ENCODE measurements at places on chromosomes 13 and 19.

DNA sequence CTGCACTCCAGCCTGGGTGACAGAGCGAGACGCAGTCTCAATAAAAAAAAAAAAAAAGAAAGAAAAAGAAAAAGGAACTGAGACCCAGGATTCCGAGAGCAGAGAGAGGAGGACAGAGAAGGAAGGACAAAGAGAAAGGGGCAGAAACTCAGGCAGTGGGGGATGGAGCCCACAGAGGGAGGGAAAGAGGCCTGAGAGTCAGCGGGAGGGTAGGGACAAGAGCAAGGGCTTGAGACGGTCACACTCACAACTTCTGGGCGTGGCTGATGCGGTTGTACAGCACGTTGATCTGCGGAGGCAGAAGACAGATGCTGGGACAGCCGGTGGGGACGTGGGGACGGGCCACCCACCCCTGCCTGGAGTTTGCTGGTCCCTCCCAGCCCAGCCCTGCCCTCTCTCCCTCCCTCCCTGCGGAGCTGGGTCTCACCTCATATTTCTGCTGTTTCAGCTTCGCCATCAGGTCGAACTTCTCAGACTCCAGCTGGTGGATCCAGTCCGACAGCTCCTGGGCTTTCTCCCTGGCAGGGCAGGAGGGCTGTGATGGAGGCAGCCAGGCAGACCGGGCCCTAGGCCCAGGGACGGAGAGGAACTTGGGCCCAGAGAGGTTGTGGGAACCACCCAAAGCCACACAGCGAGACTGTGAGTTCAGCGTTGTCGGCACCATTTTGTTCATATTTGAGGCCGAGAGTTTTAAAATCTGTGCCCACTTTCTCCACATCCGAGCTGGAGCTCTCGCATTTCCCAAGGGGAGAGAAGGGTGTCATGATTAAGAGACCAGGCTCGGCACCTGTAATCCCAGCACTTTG is 15.2 kb downstream of the TNNT1 start:
- DNase-seq: no peak

GRCh38 chr19:58558623-58559274 is 338 bp upstream of the UBE2M start:
- DNase-seq: peak; percentile 98

GRCh38 chr13:41802043-41802683 is 158.7 kb downstream of the VWA8 start:
- no peak for DNase-seq

- no peak for DNase-seq
Measured at GRCh38 chr19:34375598-34375997, 10.6 kb downstream of the GPI start.

DNA sequence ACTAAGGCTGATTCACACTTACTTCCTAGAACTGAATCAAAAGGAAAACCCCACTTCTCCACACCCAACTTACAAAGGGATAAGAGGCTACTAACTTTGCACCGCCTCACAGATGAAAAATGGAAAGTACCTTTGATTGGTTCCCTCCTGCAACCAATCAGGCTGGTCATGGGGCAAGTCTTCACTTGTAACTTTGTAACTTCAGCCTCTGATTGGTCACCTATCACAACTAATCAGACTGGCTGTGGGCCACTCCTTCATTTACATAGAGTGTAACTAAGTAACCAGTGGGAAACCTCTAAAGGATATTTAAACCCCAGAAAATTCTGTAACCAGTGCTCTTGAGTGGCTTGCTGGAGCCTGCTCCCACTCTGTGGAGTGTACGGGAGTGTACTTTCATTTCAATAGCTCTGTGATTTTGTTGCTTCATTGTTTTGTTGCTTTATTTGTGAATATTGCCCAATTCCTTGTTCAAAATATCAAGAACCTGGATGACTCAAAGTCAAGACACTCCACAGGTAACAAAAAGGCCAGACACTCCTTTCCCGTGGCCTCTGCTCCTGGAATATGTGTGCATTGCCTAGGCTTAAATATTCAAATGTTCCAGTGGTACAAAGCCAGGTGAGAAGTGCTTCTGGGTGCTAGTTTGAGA is 50.5 kb downstream of the RFC3 start:
- no peak for DNase-seq

- no peak for DNase-seq
Measured at GRCh38 chr13:103884101-103884723, 818.0 kb upstream of the SLC10A2 start.
